H9 (cell line): ENCODE measurements at places on chromosomes 2 and 18.

GRCh38 chr2:88690591-88691338 lies 708 bp upstream of the RPIA start:
- peak overlapping the region; percentile 90 for H3K4me3 ChIP-seq
- peaks cover 2% of the 10 kb centered on the region; the same call in 1 of the 2 replicates for H3K4me1 ChIP-seq
- DNase-seq, result peak; percentile 48
- H3K36me3 ChIP-seq, result peaks cover 32% of the 10 kb centered on the region

DNA sequence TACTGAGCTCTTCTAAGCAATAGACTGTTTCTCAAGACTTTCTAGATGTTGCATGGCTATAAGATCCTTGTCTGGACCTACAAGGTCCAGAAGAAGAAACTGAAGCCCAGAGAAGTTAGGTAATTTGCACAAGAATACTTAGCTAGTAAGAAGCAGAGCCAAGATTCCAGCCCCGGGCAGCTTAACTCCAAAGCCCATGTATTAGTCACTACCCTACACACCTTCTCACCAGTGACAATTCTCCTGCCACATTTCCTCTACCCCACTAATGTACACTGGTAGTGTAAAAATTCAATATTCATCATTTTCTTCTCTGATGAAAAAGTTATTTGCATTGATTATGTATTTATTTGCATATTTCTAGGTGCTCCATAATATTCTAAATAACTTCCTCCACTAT lies 95.5 kb upstream of the CREB1 start:
- H3K4me1 ChIP-seq, result no peaks in the 10 kb centered on the region
- H3K27ac ChIP-seq, result no peak overlapping the region
- no peak for DNase-seq
- H3K4me3 ChIP-seq, result no peak overlapping the region

GRCh38 chr18:27871726-27872125 lies 305.2 kb downstream of the CDH2 start:
- H3K4me1 ChIP-seq, result no peaks in the 10 kb centered on the region
- DNase-seq, result no peak
- no peak overlapping the region for H3K27ac ChIP-seq
- no peak overlapping the region for H3K4me3 ChIP-seq

GRCh38 chr2:215441560-215442400 lies 5.9 kb upstream of the FN1 start:
- H3K4me3 ChIP-seq, result no peak overlapping the region
- H3K4me1 ChIP-seq, result no peaks in the 10 kb centered on the region
- no peaks in the 10 kb centered on the region for H3K27me3 ChIP-seq
- H3K27ac ChIP-seq, result no peak overlapping the region
- no peak for DNase-seq

- no peaks in the 10 kb centered on the region for H3K4me1 ChIP-seq
- no peak overlapping the region for H3K4me3 ChIP-seq
- H3K27me3 ChIP-seq, result no peaks in the 10 kb centered on the region
- H3K27ac ChIP-seq, result no peak overlapping the region
- no peaks in the 10 kb centered on the region for H3K36me3 ChIP-seq
- no peak for DNase-seq
Observed at GRCh38 chr2:239688122-239688681, 287.4 kb upstream of the HDAC4 start.
